ENCODE measurements at places on chromosomes 7 and 10.

- no peak for DNase-seq
Observed at GRCh38 chr7:36098096-36098495, 55.0 kb upstream of the EEPD1 start.

- DNase-seq, result no peak
Observed at GRCh38 chr7:121575194-121575765, 179.2 kb upstream of the FAM3C start.

- no peak for DNase-seq
Observed at GRCh38 chr7:129492391-129492790, 9.9 kb upstream of the SMKR1 start.

DNA sequence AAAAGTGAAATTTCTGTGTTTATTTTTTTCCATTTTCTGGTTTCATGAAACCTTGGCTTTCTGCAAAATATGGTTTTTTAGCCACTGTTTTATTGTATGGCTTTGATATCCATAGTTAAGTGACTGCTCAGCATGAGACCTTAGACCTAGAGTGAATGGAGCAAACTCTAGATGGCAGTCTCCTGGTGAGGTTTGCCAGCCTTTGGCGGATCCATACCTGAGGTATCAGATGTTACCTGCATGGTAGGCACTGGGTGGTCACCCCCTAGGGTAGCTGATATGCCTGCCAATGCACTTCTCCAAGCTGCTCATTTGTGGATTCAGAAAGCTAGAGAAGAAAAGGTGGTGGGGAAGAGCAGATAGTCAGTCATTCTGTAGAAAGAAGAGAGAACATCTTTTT, 17.4 kb upstream of the FZD8 start:
- DNase-seq, result no peak

Data from stimulated activated CD8-positive, alpha-beta memory T cell treated with anti-CD3 and anti-CD28 coated beads, Interleukin-4, amount 100 ng/mL, for 24 hours (primary cell).